ENCODE measurements at places on chromosomes 12 and 14. TPM values are rescaled to one million over a fixed set of nuclear protein-coding genes. Genes with fewer than 3 reads are reported as not detected.

GRCh38 chr12:54053003-54053750 is 458 bp upstream of the HOXC4 start:
- no peaks in the 10 kb centered on the region for H3K36me3 ChIP-seq
- DNase-seq = no peak
- H3K27me3 ChIP-seq = peaks cover 100% of the 10 kb centered on the region

DNA sequence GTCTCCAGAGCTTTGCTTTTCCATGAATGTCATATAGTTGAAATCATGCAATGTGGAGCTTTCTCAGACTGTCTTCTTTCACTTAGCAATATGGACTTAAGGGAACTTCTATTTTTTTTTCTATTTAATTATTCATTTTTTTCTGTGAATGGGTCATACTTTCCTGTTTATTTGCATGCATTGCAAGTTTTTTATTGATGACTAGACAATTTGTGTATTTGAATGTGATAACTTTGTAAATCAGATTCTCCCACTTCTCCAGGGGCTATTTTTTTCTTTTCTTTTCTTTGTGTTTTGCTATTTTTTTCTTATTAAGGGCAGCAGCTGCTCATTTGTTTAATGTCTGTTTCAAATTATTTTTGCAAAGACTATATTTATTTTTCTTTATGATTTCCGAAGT is 1019.8 kb upstream of the ATXN7L3B start:
- no peak overlapping the region for H3K4me3 ChIP-seq
- H3K27me3 ChIP-seq = no peaks in the 10 kb centered on the region
- H3K4me1 ChIP-seq = no peaks in the 10 kb centered on the region
- no peak for DNase-seq

The CDCA4 gene
- 46.0 TPM for polyA plus RNA-seq

DNA sequence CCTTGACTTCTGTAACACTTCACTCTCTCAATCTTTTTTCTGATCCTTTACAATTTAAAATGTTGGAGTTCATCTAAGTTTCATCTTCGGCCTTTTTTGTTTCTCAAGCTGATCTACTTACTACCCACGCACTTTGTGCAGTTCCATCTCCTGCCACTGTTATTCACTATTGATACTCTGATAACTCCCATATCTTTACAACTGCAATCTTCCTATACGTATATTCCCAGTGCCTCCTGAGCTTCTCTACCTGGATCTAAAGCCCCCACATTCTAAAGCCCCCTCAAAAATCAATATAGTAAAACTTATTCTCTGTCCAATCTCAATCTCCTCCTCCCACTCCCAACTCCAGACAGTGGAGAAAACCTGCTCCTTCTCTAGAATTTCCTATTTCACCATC is 5.9 kb downstream of the ATG2B start:
- H3K27ac ChIP-seq = no peak overlapping the region
- no peak for DNase-seq
- H3K4me1 ChIP-seq = peaks cover 11% of the 10 kb centered on the region
- H3K27me3 ChIP-seq = no peaks in the 10 kb centered on the region
- no peak overlapping the region for H3K4me3 ChIP-seq

GRCh38 chr12:114685320-114685781 is 1.4 kb upstream of the TBX3 start:
- peak overlapping the region; percentile 73 for H3K4me3 ChIP-seq
- H3K27ac ChIP-seq = peak overlapping the region; percentile 96
- no peak for DNase-seq
- H3K36me3 ChIP-seq = no peaks in the 10 kb centered on the region
- H3K4me1 ChIP-seq = peaks cover 30% of the 10 kb centered on the region

- no peak overlapping the region for H3K27ac ChIP-seq
- H3K27me3 ChIP-seq = peaks cover 2% of the 10 kb centered on the region
- DNase-seq = no peak
- H3K4me1 ChIP-seq = no peaks in the 10 kb centered on the region
These were observed 276.1 kb downstream of the SYT1 start for GRCh38 chr12:79140711-79141110.

DNA sequence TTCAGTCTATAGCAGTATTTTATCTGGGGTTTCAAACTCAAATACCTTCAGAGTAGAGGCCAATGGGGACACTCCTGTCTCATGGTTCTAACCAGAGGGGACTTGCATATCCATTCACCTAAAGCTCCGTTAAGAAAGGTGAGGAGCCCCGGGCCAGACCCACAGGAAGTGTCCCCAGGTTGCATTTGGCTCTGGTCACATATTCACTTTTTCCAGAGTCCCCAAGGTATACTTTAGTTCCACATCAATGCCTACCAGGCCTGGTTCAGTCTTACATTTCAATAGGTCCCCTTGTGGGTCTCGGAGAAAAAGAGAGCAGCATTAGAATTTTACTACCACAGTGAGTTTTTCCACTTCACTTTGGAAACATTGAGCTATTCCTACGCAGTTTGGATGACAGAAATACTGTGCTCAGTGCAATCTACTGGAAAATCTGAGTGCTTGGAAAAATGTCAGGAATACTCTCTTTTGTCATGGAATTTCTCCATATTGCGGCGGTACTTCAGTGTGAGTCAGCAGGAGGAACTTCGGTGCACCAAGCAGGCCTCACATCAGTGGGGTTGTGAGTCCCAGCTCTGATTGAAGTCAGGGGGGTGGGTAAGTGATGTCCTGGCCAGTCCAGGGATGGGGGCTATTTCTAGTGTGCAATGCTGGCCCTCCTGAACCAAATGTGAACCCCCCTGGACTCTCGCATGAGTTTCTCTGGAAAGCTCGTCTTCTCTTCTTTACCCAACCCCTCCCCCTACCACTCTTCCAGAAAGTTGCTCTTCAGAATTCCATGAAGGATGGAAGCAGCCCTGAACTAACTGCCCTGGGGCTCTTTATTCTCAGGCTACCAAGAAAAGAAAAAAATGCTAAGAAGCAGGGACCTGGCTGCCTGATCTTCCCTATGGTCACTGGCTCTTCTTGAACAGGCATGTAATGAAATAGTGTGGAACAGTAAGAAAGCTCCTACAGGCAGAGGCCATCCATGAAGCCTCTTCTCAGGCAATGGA is 184.7 kb downstream of the PRKCH start:
- H3K27me3 ChIP-seq = no peaks in the 10 kb centered on the region
- no peak overlapping the region for H3K4me3 ChIP-seq
- H3K27ac ChIP-seq = no peak overlapping the region
- H3K4me1 ChIP-seq = peaks cover 6% of the 10 kb centered on the region

The AVPR1A gene
- not detected for polyA plus RNA-seq

The NANOG gene
- polyA plus RNA-seq = 0.24 TPM
